ENCODE measurements at places on chromosomes 7 and 10.

- DNase-seq = no peak
Measured at GRCh38 chr7:46160861-46161260, 239.8 kb upstream of the IGFBP3 start.

GRCh38 chr7:80584778-80585177 lies 53.7 kb upstream of the CD36 start:
- DNase-seq = no peak

DNA sequence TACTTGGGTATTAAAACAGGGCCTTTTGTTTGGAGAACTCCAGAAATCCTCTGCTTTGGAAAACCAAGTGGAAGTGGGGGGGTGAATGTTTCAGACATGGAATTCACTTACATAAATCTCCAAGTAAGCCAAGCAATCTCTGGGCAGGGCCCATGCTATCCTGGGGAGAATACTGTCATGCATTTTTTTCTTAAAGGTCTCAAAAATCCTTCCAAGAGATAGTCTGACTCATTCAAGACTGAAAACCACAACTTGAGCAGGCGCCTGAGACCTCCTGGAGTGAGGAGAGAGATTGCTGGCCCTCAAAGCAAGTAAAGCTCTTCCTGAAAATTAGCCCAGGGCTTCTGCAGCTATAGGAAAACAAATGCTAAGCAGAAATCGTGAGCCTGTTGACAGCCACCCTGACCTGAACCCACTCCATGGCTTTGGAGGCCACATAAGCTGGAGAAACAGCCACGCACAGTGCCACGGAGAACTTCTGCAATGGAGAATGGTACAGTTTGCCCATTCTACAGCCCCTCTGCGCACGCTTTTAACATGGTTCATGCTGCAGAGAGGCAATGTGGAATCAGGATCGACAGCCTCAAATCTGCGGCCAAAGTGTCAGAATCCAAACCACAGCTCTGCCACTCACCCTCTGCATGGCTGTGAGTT lies 203.1 kb upstream of the AUTS2 start:
- no peak for DNase-seq

DNA sequence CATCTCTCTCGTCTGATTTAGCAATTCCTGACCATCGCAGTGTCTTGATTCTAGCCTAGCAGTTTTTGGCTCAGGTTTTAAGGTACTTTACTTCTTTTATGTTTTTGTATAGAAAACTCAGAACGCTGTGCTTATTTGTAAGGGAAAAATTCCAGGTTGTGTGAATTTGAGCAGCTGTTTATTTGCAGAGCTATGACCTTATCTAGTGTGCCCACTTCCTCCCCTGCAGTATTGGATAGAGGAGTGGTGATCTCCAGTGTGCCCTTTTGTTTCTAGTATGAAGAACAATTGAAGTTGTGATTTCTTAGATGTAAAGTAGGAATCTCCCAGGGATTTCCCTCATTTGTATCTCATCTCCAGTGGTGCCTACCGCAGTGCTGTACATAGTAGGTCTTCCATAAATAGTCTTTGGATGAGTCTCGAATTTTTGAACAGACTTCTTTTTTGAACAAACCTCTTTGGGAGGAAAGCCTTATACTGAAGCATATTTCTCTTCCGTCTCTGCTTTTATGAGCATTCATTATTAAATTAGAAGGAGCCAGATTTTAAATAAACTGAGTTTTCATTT lies 40.0 kb downstream of the GARS1 start:
- no peak for DNase-seq

DNA sequence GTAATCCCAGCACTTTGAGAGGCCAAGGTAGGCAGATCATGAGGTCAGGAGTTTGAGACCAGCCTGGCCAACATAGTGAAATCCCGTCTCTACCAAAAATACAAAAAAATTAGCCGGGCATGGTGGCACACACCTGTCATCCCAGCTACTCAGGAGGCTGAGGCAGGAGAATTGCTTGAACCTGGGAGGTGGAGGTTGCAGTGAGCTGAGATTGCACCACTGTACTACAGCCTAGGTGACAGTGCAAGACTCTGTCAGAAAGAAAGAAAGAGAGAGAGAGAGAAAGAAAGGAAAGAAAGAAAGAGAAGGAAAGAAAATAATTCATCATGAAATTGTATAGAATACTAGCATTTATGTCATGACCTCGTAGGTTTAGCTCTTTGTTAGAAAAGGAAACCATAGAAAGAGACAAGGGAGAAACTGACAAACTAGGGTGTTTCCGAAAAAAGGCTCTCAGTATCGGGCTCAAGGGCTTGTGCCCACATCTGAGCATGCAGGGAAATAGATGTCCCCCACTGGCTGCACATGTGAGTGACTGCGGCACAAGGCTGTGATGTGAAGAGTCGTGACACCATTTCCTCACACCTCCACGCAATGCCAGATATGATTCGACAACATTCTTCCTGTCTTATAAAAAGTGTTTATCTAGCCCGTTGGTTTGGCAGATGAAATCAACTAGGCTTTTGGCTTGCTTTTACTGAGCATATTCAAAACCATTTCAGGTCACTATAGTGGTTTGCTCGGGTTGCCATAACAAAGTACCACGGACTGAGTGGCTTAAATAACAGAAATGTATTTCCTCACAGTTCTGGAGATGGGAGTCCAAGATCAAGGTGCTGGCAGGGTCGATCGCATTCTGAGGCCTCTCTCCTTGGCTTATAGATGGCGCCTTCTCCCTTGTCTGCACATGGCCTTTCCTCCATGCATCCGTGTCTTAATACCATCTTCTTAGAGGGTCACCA lies 2.0 kb downstream of the SRGN start:
- no peak for DNase-seq
